ENCODE measurements at places on chromosomes 6 and 20.
A peak's percentile ranks its signal among the peaks of the same experiment; 100 is the strongest.

DNA sequence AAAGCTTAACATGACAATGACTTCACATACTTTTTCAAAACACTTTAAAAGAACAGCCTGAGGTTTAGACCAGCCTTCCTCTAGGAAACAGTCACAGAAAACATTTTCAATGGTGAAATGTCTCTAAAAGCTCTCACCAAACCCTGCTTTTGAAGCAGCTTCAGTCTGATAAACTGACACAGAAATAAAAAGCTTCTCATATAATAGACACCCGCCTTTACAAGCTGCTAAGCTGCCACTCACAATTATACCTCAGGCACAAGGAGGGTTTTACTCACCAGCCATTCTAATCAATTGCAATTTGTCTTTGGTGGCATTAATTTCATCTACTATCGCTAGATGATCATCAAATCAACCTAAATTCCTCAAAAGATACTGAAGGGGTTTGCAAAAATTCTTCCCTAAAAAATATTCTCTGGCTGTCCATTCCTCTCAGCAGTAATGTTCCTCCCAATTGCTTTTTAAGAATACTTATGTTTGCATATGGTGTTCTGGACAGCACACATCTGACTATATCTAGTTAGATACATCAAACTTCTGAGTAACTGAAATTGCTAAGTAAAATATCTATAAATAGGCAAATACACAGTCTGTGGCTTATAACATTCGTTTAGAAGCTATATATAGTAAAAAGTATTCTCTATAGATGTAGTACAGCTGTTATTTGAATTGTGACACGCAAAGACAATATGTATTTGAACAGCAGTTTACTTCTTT lies 29.4 kb downstream of the KIF13A start:
- H3K4me3 ChIP-seq = no peak overlapping the region
- H3K27me3 ChIP-seq = peaks cover 19% of the 10 kb centered on the region
- no peaks in the 10 kb centered on the region for H3K4me1 ChIP-seq
- no peak for DNase-seq

DNA sequence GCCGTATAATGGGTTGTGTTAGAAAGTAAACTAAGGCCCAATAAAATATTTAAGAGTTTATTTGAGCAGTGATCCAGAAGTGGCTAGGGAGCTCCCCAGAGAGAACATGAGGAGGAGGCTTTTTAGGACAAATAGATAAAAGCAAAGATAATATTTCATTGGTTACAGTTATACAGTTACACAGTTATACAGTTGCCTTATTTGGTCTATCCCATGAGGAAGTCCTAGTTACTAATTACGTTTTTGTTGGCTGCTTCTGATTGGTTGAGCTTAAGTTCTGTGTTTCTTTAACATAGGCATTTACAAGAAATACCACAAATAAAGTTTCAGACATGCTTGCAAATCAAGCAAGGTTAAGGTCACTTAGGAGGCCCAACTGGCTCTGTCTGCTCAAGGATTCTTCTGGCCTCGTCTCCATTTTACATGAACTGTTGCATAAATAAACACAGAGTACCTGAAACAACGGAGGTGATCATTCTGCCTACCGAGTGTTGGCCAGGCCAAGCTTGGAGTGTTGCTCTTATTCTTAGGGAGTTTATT lies 7.0 kb downstream of the UBD start:
- peak overlapping the region; percentile 21 for H3K27ac ChIP-seq
- H3K36me3 ChIP-seq = no peaks in the 10 kb centered on the region
- H3K4me3 ChIP-seq = peak overlapping the region; percentile 42
- DNase-seq = peak; percentile 26
- H3K4me1 ChIP-seq = peaks cover 15% of the 10 kb centered on the region
- peaks cover 53% of the 10 kb centered on the region for H3K27me3 ChIP-seq

DNA sequence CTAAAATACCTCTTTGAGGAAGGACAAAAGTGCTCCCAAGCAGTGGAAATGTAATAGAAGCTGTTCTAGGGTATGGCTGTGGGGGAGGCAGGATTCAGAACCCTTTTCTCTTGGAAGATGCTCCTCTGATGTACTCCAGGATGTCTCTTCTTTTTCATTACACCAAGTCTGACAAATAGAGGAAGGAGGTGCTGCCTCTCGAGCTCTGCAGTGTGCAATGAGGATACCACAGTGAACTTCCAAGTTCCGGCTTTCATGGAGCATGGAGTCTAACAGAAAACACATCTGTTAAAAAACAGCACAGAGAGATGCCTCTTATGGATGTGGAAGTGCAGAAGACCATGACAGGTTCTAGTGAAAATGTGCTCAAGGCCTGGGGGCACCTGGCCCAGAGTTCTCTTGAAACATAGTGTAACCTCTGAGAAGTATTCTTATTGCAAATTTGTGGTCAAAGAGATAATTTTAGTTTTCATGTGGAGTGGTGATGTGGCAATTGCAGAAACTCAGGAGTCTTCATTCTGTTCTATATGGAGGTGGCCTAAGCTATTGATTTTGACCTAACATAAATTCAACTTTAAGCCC lies 362.0 kb upstream of the CITED2 start:
- DNase-seq = no peak
- no peaks in the 10 kb centered on the region for H3K36me3 ChIP-seq
- no peak overlapping the region for H3K4me3 ChIP-seq
- peaks cover 6% of the 10 kb centered on the region for H3K27me3 ChIP-seq
- no peaks in the 10 kb centered on the region for H3K4me1 ChIP-seq

DNA sequence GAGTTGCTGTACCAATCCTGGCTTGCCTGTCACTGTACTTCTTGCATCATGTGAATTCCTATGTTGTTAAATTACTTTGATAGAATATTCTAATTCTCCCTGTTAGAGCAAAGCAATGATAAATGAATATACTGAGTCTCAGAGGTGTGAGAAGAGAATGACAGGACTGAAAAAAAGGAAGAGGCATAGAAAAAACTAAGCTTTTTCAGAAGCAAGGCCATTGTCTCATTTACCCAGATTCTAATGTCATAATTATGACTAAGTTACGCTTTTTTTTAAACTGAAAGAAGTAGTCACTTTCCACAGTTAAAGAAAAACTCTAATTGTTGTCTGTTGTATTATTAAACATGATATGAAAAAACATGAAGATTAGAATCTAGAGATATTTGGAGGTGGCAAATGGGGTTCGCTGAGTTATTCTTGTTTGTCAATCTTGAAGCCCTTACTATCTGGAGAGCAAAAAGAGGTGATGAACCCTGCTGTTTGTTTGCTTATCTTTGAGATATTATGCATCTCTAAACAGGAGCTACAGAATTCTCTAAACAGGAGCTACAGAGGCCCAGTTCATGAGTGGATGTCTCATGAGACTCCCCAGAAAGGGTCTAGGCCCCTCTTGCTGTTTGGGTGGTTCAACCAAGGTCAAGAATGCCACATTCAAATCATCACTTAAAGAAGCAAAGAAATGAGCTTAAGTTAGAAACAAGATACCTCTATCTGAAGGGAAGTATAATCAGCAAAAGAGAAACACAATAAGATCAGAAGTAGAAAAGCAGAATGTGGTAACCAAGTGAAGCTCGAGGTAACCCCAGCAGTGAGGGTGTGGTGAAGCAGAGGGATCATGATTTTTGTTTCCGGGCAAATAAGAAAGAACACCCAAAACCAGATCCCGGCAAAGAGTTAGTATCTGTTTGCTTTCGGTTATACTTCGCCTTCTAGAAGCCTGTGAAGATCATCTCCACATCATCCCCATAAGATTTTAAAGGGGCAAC lies 33.3 kb upstream of the THEMIS start:
- H3K27ac ChIP-seq = peak overlapping the region; percentile 96
- H3K27me3 ChIP-seq = no peaks in the 10 kb centered on the region
- peaks cover 30% of the 10 kb centered on the region for H3K36me3 ChIP-seq

- peak; percentile 75 for DNase-seq
- H3K4me3 ChIP-seq = no peak overlapping the region
- no peak overlapping the region for H3K27ac ChIP-seq
- peaks cover 22% of the 10 kb centered on the region for H3K4me1 ChIP-seq
These were observed 339.6 kb downstream of the ARHGAP18 start for GRCh38 chr6:129370268-129370916.

- H3K4me1 ChIP-seq = peaks cover 8% of the 10 kb centered on the region
- H3K27ac ChIP-seq = no peak overlapping the region
- H3K27me3 ChIP-seq = peaks cover 1% of the 10 kb centered on the region
- DNase-seq = no peak
- H3K36me3 ChIP-seq = no peaks in the 10 kb centered on the region
These were observed 13.4 kb downstream of the PTK7 start for GRCh38 chr6:43089467-43089866.

GRCh38 chr6:68196645-68197044 lies 438.4 kb upstream of the ADGRB3 start:
- no peak for DNase-seq
- H3K4me3 ChIP-seq = no peak overlapping the region
- no peaks in the 10 kb centered on the region for H3K27me3 ChIP-seq
- no peak overlapping the region for H3K27ac ChIP-seq
- H3K4me1 ChIP-seq = no peaks in the 10 kb centered on the region

- H3K27ac ChIP-seq = peak overlapping the region; percentile 96
- no peak for DNase-seq
- peaks cover 22% of the 10 kb centered on the region for H3K36me3 ChIP-seq
- H3K27me3 ChIP-seq = no peaks in the 10 kb centered on the region
These were observed 638 bp downstream of the MDN1 start for GRCh38 chr6:89818977-89819335.

DNA sequence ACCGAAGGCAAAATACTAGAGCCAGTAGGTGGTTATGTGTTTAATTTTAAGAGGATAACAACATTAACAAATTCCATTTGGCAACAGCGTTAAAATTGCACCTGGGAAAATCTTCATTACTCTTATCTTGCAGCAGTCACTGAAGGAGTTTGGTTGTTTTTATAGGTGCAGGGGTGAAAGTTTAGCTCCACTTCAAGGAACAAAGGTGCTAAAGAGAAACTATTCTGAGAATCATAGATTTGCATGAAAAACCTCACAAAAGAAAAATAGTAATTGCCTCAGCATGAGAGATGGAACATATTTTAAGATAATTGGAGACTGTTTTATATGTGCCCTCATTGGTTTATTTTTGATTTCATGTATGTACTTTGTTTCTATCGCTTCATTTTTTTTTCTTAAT lies 444.4 kb downstream of the UTRN start:
- no peak for DNase-seq
- peaks cover 26% of the 10 kb centered on the region for H3K36me3 ChIP-seq
- peaks cover 45% of the 10 kb centered on the region for H3K4me1 ChIP-seq
- no peaks in the 10 kb centered on the region for H3K27me3 ChIP-seq
- H3K4me3 ChIP-seq = no peak overlapping the region

DNA sequence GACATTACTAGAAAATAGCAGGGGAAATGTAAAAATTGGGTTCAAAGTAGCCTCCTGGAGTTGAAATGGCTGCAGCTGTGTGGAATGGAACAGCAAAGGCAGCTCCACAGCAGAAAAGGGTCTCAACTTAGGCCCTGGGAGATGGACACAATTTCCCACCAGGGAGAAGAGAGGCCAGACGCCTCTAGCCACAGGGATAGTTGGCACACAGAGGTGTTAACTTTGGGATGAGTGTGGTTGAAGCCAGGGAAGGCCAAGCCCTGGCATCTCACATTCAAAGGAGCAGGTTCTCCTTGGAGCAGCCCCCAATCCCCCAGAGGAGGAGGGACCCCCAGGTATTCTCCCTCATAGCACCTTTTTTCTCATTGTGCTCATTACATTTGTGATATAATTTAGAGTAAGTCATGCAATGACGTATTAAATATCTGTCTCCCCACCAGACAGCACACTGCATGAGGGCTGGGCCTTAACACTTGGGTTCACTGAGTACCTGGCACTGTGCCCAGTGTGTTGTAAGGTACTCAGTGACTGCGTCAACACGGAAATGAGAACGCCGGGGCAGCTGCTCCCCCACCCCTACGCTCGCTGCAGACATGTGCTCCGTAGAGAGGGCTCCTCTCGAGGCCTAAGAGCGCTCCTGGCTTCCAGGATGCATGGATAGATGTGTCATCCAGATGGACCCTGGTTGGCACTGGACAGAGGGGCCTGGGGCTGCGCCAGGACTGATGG lies 76.0 kb upstream of the CD93 start:
- no peaks in the 10 kb centered on the region for H3K27me3 ChIP-seq
- H3K36me3 ChIP-seq = no peaks in the 10 kb centered on the region
- no peak for DNase-seq
- no peak overlapping the region for H3K27ac ChIP-seq
- no peak overlapping the region for H3K4me3 ChIP-seq
- H3K4me1 ChIP-seq = peaks cover 7% of the 10 kb centered on the region

- H3K27ac ChIP-seq = no peak overlapping the region
- H3K27me3 ChIP-seq = no peaks in the 10 kb centered on the region
- DNase-seq = no peak
- no peaks in the 10 kb centered on the region for H3K36me3 ChIP-seq
- H3K4me3 ChIP-seq = no peak overlapping the region
These were observed 688.6 kb downstream of the TENT5A start for GRCh38 chr6:81063891-81064290.

DNA sequence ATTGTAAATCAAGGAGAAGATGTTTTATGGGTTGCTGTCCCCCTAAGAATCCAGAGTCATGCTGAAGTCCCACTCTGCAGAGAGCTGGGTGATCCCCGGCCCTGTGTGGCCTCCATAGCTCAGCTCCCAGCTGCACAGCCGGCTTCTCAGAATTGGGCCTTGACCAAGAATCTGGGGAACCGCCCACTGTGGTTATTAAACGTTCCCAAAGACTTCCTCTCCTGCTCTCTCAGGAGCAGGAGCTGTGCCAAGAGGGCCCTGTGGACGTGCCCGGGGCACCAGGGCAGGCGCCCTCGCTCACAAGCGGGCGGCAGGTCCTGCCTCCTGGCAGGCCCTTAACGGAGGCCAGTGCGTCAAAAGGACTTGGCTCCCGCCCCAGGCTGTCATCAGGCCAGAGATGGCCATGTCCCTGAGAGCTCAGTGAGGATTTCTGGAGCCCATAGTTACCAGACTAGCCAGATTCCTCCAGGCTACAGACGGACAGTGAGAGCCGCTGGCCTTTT lies 30.4 kb downstream of the ZC3H12D start:
- H3K4me1 ChIP-seq = peaks cover 11% of the 10 kb centered on the region
- H3K4me3 ChIP-seq = no peak overlapping the region
- peaks cover 46% of the 10 kb centered on the region for H3K36me3 ChIP-seq
- no peak for DNase-seq
- H3K27me3 ChIP-seq = no peaks in the 10 kb centered on the region
